ENCODE measurements at places on chromosomes 5 and 9.

DNA sequence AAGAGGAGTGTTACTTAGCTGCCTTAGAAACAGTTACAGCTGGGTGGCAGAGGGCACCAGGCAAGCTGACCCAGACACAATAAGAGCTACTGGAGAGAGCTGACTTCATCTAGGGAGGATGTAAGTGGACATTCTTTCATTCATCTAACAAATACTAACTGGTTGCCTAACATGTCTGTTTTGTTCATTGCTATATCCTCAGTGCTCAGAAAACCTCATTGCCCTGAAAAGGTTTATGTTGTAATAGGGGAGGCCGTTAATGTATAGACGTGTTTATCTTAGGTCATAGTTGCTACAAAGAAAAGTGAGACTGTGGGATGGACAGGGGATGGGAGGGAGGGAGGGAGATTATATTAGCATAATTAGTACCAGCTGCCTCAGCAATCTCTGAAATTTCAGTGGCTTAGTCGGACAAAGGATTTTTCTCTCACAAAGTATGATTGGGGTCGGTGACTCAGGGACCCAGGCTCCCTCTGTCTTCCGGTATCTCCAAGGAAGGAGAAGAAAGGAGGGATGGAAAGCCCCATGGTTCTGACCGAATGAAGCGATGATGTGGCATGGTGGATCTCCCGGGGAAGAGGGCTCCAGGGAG lies 2.6 kb upstream of the SNX18 start:
- DNase-seq, result peak; percentile 27

DNA sequence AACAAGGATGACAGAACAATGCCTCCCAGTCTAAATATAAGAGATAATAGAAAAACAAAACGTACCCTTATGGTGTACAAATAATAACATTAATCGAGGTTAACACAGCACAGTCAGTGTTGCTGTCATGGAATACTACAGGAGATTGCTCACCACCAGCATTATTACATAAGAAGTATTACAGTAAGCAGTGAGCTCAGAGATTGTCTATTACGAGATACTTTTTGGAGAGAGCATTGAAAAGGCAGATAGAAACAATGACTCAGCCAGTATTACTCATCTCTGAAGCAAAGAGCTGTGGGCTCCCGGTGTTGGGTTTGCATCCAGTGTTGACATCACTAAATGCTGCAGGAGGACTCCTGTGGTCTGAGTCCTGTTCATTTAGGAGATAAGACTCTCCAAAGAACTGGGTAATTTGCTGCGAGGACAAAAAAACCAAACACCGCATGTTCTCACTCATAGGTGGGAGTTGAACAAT lies 191.9 kb upstream of the SEMA6A start:
- DNase-seq, result peak; percentile 4

DNA sequence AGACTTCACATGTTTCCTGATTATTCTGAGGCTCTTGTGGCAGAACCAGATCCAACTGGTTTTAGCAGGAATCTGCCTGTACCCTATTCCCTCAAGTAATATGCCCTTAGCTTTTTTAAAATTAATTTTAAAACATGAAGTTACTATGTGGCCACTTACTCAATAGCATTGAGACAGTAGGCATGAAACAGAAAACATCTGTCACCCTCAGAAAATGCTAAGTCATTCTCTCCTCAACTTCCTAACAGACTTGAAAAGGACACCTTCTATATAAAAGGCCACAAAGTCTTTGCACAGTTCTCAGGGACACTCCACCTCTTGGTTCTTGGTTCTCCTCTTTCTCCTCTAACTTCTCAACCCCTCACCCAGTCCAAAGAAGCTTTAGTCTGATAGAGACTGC lies 277.8 kb downstream of the RAB3C start:
- peak; percentile 10 for DNase-seq

- DNase-seq, result no peak
Measured at GRCh38 chr5:84383296-84383815, 1.3 kb downstream of the EDIL3 start.

- DNase-seq, result no peak
Measured at GRCh38 chr9:86286278-86286677, 3.9 kb upstream of the ISCA1 start.

DNA sequence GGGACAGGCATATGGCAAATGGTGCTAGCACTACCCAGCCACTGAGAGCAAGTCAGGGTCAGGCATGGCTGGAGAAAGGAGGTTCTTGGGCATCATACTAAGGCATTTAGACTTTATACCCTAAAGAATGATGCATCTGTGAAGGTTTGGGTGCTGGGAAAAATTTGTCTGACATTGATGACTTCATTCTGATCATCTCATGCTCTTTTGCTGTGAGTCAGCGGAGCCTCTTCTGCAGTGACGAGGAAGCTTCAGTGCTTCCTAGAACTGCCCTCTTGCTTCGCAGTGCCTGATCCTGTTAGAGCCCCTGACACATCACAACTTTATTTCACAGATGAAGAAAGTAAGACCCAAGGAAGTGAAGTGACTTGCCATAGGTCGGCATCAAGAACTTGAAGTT lies 266.6 kb upstream of the GAS1 start:
- DNase-seq, result no peak

DNA sequence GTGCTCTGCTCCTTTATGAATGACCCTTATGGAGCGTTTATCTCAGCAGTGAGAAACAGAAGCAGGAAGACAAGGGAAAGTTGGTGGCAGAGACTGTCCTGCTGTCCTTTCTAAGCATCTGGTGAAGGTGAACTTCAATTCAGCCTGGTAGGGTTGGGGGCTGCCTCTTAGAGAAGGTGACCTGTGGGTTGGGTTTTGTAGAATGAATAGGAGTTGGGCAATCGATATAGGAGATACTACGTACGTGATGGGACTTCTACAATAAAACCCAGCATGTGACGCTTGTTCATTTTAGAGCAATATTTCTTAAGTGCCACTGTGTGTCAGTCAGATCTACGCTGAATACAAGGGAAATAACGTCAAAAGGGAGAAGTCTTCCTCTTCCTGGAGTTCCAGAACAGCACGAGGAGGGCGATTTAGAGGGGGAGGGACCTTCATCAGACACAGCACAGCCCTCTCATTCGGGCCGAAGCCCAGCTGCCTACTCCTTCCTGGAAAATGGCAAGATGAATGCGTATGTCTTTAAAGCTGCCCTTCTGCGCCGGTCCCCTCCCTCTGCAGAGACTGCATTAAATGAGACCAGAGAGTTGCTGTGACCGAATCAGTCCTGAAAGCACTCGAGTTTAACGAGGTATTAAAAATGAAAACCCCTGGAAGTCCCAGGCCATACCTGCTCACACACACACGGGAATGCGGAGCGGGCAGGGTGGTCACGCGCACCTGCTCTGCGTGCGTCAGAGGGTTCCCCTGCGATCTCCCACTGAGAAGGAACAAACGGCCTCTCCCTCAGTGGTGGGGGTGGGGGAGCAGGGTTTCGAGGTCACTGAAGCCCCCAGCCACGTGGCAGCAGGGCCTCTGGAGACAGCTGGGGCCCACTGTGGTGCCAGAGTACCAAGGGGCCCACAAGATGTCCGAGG lies 85.3 kb upstream of the SARDH start:
- DNase-seq, result peak; percentile 66

GRCh38 chr5:72417333-72418062 lies 89.7 kb downstream of the ZNF366 start:
- no peak for DNase-seq

DNA sequence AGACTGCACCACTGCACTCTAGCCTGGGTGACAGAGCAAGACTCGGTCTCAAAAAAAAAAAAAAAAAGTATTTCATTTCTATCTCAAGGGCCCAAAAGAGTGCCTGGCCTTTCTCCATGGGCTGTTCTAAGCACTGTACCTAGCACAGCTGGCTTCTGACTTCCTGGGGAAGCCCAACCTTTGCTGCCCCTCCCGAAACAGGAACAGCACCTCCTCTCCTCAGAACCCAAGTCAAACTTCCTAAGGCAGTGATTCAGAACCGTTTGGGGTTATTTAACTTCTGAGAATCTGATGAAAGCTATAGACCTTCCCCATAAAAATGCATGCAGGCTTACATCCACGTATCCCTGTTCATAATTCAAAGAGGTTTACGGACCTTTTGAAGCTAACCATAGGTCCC lies 57.8 kb downstream of the NRG2 start:
- peak; percentile 53 for DNase-seq

DNA sequence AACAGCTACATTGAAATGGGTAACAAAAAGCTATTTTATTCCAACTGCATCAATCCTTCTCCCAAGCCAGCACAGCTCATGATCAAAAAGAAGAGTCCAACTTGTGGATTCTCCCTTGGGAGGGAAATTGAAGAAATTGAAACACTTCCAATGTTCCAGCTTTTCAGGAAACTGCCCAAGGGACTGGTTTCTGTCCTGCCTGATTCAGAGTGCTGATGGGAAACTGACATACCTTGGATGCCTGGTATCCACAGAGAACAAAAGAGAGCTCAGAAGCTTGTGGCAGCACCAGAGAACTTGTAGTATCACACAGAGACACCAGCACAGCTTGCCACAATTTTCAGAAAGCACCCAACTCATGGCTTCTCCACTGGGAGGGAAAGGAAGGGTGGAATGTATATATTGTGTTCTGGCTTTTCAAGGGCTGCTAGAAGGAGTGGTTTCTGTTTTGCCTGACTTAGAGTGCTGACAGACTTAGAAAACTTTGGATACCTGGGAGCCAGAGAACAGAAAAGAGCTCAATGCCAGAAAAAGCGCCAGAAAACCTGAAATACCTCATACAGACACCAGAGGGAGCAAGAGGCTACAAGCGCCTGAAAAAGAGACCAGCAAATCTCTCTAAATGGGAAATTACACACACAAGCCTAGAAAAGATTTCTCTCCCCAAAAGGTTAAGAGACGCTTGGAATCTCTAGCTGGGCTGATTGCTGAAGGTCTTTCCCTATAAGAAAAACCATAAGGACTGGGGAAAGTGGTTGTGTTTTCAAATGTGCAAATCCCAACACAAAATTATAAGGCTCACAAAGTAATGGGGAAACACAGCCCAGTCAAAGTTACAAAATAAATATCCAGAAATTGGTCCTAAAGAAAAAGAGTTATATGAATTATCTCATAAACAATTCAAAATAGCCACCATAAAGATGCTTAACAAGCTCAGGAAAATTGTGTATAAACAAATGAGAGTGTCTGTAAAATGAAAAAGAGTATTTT lies 178.8 kb downstream of the SPOCK1 start:
- DNase-seq, result peak; percentile 66

GRCh38 chr5:115641948-115642347 lies 16.1 kb upstream of the TMED7 start:
- no peak for DNase-seq

DNA sequence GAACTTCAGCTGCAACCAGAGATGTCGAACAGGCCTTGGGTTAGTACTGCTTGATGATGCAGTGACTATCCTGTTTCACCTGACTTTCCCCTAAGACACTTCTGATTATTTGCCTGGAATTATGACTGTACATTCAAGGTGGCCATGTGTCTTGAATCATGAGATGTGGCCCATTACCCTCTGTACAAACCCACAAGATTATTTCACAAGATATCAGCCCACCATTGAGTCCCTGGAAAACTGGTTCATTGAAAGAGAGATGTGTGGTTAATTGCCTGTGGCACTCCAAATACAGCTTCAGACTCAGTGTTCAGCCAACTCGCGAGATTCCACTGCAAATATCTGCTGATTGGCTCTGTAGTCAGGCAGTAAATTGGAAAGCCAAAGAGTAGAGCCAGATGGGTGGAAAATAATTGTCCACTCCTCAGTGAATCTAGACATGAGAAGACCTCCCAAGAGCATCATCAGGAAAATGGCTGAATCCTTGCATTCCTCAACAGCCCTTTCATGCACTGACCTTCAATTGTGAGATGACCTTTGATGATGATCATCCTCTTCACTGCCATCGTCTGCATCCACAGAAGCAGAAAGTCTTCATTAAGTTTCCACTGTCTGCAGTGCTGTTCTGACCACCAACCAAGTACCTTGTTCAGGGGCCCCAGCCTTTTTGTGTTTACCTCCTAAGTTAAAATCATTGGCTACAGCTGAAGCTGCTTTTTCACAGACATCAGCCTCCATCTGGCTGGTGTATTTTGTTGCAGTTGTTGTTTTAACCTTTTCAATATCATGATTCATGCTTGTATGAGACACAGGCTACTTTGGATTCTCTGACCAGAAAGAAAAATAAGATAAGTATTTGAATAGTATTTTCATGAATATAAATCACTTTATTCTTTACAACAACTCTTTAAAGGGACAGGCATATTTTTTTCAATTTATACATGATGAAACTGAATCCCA lies 75.2 kb downstream of the ESM1 start:
- no peak for DNase-seq

GRCh38 chr5:21817668-21818369 lies 1035.3 kb downstream of the CDH12 start:
- DNase-seq, result peak; percentile 65

GRCh38 chr9:94150279-94150828 lies 66.1 kb downstream of the PTPDC1 start:
- no peak for DNase-seq

DNA sequence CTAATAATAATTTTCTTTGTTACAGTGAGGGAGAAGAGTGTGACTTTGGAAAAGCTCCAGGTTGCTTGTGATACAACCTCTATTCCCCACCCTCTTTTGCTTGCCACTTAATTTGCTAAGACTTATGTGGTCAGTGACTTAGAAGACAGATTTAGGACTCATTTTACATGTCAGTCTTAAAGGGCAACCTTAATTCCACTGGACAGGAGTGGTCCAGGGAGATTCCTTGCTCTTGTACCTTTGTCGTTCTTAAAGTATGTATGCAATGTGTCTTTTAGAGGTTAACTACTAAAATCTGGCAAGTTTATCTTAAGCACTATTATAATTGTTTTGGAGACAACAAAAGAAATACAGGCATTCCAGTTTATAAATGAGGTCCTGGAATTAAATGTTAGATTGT lies 20.0 kb downstream of the SLC30A5 start:
- no peak for DNase-seq

- no peak for DNase-seq
Measured at GRCh38 chr5:137609127-137609526, 110.0 kb upstream of the SPOCK1 start.

GRCh38 chr5:58498340-58498942 lies 7.2 kb downstream of the GAPT start:
- DNase-seq, result peak; percentile 35

DNA sequence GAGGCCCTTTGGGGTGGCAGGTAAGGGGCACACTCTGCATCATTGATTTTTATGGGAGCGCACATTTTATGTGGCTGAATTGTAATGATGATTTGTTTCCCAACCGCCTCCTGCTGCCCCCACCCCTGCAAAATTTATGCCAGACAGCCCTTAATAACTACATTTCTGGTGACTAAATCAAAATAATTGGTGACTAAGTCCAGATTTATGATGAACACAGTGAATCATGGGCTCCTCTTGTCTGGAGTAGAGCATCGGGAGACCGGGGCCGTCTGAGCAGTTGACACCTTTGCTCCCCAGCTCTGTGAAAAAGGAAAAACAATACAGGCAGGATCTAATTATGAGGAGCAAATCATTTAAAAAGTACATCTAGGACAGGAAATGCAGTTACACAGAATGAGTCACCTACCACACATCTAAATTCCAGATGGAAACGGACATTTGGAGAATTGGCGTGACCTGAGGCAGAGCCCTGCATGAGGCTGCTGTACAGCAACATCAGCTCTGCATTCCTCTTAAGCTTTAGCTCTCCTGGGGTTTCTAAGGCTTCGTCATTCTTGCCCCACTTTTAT lies 58.9 kb downstream of the DOCK2 start:
- DNase-seq, result no peak
